ENCODE measurements at places on chromosomes 5 and 9.

GRCh38 chr5:136087961-136088871 lies 44.4 kb upstream of the SMAD5 start:
- DNase-seq = no peak

DNA sequence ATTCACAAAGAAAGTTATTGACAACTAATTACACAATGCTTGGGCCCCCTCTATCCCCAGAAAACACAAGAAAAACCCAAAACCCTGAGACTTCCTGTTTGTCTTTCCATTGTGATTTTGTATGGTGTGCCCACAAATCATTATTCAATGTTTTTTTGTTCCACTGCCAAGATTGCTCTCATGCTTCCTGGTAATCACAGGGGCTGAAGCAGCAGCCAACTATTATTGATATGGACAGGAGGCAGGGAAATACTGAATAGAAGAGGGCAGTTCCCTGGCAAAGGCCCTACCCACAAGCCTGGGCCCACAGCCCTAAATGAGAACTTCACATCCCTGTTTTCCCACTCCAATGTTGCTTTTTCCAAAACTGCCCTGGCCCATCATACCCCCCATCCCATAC lies 21.5 kb upstream of the RFK start:
- no peak for DNase-seq

GRCh38 chr9:268616-269015 lies 54.0 kb downstream of the DOCK8 start:
- DNase-seq = no peak

- DNase-seq = no peak
Observed at GRCh38 chr5:32767948-32768467, 56.9 kb downstream of the NPR3 start.

- no peak for DNase-seq
Observed at GRCh38 chr5:1733369-1733768, 66.3 kb downstream of the MRPL36 start.

GRCh38 chr5:135964670-135965320 lies 10.0 kb upstream of the LECT2 start:
- no peak for DNase-seq

GRCh38 chr9:124776618-124776953 lies 347 bp upstream of the OLFML2A start:
- no peak for DNase-seq

GRCh38 chr5:15700373-15700772 lies 200.4 kb downstream of the FBXL7 start:
- no peak for DNase-seq

- no peak for DNase-seq
Observed at GRCh38 chr5:124912638-124913328, 166.3 kb upstream of the ZNF608 start.
